H9 (cell line): ENCODE measurements at places on chromosomes 13 and 19.

DNA sequence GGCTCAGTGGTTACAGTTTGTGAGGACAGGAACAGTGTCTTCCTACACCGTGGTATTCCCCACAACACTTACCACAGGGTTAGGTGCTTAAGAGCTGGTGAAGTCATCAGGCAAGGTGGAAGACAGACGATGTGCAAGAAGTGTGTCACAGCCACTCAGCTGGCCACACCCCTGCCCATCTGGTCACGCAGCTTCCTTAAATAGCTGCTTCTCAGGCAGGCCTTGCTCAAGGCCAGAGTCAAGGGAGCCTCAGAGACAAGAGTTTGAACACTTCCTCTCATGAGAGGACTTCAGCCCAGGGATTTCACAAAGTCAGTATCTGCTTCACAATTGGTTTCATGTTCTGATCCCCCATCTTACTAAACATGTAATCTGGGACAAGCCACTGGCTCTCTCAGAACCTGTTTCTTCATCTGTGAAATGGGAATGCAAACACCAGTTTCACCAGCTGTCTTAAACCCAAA, 80.3 kb upstream of the FRY start:
- no peak for DNase-seq

- peak; percentile 22 for DNase-seq
Measured at GRCh38 chr13:99385161-99385560, 78.0 kb upstream of the GPR183 start.

- no peak for DNase-seq
Measured at GRCh38 chr19:50838239-50838638, 4.9 kb upstream of the KLK15 start.

DNA sequence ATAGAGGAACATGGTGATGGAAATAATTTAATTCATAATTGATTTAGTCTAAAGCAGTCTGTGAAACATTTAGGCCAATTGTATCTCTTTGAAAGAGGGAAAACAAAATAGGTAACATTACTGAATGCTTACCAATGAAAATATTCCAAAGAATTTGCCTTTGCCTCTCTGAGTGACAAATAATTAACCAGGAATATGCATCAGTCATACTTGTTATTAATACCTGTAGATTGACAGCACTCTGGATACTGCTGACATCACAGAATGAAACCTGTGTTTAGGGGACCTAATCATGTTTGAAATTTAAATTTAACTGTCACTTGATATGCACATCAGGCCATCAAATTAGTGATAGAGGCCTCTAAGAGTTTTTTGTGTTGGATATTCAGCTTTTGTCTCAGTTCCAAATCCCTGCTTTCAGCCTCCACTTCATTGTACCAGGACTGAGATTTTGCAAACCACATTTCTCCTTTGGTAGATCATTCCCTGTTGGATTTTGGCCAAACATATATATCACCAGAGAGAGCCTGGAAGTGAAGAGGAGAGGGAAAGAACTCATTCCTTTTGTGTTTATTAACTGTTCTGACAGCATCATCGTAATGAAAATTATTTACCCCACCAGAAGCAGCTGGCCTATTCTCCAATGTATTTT, 64.8 kb upstream of the KLHL1 start:
- DNase-seq, result no peak

GRCh38 chr19:38850976-38851621, 1.3 kb upstream of the HNRNPL start:
- no peak for DNase-seq

DNA sequence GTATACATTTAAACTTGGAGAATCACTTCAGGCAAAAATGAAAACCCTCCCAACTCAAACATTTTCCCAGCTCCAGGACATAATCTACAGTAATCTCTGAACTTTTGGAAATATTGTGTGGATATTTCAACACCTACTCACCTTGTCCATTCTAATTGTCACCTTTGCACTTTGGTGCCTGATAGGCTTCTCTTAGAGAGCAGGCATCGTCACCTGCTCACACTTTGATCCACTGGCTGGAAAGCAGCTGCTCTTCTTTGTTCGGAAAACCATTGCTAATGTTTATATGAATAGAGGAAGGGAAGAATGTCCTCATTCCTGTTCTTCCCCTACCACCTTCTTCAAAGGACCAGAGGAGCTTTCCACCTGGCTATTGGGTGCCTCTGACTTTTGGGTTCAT, 411.2 kb downstream of the FGF9 start:
- DNase-seq, result no peak

DNA sequence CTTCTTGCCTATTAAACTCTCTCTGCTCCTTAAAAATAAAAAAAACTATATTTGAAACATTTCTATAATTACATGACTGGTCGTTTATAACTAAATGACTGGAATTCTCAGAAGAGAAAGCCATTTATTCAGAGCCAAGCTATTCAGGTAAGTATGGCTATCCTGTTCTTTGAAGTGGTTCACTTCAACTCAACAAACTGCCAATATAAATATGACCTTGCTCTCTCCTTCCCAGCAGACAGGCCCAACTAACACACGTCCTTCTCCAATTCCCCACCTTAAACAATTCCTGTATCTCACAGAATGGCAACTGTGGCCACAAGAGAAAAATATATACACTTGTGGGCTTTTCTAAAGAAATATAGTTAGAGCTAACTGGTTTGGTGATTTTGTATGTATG, 153.9 kb downstream of the MIPEP start:
- no peak for DNase-seq

DNA sequence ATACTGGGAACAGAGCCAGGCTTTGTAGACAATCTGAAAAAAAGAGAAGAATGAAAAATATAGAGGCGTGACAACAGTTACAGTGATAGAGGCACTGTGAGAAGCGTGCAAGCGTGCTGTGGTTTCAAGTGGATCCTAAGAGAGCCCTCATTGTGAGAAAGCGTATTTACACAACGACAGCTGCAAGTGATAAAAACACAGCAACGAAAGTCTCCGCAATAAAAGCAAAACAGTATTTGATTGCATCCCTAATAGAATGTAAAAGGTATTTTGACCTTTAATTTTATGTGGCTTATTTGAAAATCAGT, 642.7 kb upstream of the ARGLU1 start:
- DNase-seq, result no peak

- DNase-seq, result no peak
Measured at GRCh38 chr19:10820173-10820572, 15.8 kb downstream of the TMED1 start.
